ENCODE measurements at places on chromosomes 16 and 17. TPM values are rescaled to one million over a fixed set of nuclear protein-coding genes. Genes with fewer than 3 reads are reported as not detected.

Gene RBFOX1
- under 0.01 TPM for total RNA-seq

Gene KRT40
- not detected for total RNA-seq

Gene NEUROD2
- total RNA-seq = not detected

Gene ATP2A1
- total RNA-seq = not detected

Gene MT1M
- total RNA-seq = 12.5 TPM
